ENCODE measurements at places on chromosomes 7 and 10.
A peak's percentile ranks its signal among the peaks of the same experiment; 100 is the strongest.

DNA sequence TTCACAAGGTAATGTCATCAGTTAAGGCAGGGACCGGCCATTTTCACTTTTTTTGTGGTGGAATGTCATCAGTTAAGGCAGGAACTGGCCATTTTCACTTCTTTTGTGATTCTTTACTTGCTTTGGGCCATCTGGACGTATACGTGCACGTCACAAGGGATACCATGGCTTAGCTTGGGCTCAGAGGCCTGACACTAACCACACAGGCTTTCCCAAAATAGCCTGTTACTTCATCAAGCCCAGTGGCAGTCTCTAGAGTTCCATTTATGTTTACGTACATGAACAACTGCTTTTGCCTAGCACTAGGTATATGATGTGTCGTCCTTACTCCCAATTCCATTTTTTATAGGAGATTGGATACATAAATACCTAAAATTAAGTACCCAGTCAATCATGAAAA is 237.9 kb downstream of the C7orf25 start:
- no peak for DNase-seq

- no peak for DNase-seq
These were observed 20.7 kb downstream of the PDGFA start for GRCh38 chr7:498678-499641.

DNA sequence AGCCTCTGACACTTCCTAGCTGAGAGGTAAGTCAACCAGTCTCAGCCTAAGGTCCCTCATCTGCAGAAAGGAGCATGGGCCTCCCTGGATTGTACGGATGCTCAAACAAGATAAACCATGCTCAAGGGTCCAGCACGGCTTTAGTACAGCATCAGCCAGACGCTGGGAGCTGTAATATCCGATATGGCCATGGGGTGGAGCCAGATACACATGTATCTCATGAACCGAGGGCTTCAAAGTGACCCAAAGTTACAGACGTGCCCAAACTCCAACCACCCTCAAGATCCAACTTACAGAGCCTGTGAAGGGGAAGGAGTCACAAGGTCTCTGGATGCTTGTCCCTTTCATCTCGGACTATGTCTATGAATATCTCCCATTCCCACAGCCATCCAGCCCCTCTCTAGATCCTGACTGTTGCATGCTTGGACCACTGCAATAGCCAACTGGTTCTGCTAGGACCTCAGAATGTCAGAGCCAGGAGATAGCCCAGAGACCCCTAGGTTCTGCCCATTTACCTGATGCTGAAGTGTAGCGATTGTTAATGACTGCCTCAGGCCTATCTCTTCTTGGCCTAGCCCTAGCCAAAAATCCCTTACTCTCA is 142.4 kb downstream of the SH3PXD2A start:
- DNase-seq = peak; percentile 87

- no peak for DNase-seq
These were observed 48.0 kb downstream of the GPAM start for GRCh38 chr10:112135604-112136003.

GRCh38 chr10:12513003-12513365 is 163.6 kb downstream of the CAMK1D start:
- no peak for DNase-seq

DNA sequence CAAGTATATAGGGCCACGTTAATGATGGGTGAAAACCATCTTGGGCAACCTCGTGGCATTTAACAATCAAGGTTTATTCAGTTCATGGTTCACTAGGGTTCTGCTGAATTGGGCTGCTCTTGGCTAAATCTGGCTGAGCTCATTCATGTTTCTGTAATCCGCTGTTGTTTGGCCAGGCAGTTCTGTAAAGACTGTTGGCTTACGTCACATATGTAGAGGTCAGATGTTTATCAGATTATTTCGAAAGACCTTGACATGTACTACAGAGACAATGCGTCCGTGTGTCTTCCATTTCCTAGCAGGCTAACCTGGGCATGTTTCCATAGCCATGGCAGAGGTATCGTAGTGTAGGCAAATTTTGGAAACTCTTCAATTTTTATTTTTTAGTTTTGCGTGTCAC is 190.0 kb upstream of the ZWINT start:
- no peak for DNase-seq

- no peak for DNase-seq
These were observed 638 bp upstream of the TRAPPC14 start for GRCh38 chr7:100159099-100159623.

DNA sequence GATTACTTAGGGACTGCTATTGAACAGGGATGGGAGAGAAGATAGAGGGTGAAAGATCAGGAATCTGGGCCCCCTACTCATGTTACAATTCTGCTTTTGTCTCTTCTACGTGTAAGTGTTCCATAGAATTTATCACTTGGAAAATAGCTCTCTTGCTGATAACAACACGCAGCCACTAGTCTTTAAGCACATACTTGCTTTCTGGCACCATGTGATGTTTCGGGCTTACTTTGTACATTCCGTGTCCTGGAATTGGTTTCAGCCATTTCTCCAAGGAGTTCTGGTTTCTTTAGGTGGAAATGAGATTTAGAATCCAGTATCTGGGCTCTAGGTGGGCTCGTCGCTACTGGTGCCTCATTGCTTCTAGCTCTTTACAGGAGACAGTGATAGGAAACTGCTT is 59.7 kb downstream of the TFAM start:
- DNase-seq = no peak

DNA sequence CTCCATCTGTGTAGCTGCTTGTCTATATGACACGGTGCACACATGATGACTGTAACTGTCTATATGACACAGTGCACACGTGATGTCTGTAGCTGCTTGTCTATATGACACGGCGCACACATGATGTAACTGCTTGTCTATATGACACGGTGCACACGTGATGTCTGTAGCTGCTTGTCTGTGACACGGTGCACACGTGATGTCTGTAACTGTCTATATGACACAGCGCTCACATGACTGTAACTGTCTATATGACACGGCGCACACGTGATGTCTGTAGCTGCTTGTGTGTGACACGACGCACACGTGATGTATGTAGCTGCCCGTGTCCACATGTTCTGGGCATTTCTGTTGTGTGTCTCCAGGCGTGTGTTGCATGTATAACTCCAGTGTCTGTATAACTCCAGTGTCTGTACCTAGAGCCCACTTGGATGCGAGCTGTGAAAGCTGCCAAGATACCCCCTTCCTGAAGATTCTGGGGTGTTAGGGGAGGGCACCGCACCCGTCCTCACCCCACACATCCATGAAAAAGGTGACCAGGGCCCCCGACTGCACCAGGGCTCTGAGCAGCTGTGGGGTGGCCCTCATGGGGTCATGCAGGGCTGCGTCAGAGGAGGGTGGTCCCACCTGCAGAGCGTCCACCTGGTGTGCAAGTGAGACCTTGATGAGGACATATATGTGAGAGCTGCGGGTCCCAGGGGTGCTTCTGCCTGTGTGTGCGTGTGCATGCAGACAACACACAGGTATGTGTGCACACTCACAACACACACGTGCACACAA is 137.9 kb downstream of the ELFN1 start:
- DNase-seq = no peak

GRCh38 chr7:51309361-51310130 is 7.1 kb downstream of the COBL start:
- DNase-seq = no peak

- no peak for DNase-seq
These were observed 27.3 kb upstream of the AFAP1L2 start for GRCh38 chr10:114431414-114432135.

GRCh38 chr10:31594347-31594873 is 275.4 kb downstream of the ZEB1 start:
- no peak for DNase-seq

DNA sequence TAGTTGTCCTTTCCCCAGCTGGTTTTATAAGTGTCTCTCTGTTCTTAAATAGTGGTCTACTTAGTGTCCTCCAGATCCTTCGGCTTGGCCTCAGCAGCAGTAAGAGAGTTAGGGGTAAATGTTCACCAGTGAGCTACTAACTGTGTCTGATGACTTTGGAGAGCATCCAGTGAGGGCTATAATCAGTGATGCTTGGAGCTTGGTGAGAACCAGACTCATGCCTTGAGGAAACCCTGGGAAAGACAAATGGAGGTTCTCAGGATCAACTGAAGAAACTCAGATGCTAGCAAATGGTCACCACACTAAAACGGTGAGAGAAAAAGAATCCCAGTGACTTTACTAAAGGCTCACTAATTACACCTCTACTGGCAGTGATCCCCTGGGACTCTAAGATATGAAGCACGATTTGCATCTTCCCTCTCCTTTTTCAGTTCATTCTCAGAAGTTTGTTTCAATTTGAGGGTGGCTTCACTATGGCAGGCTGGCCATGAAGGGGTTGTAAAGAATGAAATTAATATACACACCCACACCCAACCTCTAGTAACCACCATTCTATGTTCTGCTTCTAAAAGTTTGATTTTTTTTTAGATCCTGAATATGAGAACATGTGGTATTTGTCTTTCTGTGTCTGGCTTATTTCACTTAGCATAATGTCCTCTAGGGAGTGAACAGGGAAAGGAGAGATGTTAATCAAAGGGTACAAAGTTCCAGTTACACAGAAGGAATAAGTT is 177.9 kb downstream of the PDE1C start:
- no peak for DNase-seq

DNA sequence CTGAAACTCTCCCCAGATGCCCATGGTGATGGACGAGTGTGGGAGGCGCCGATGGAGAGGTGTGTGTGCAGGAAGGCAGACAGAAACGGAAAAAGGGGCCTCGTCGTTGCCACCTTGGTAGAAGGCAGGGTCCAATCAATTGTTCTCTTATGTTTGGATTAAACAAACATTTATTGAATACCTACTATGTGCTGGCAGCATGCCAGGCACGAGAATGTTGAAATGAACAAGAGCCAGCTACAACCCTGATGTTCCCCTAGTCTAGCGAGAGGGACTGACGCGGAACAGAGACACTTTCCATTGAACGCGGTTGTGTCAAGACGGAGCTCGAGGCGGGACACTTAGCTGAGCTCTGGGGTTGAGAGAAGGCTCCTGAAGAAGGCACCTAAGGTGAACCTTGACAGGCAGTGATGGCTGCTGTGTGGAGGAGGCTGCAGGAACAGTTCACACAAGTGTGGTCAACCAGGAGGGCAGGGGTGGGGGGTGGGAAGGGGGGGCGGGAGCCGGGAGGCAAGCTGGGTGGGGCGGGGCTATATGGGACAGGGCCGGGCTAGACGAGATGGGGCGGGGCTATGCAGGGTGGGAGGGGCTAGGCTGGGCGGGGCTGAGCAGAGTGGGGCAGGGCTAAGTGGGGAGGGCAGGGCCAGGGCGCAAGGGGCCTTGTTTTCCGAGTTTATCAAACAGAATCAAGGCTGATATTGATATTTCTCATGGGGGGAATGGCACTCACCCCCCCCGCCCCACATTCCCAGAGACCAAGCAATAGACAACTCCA is 181.0 kb downstream of the GATA3 start:
- DNase-seq = peak; percentile 40

DNA sequence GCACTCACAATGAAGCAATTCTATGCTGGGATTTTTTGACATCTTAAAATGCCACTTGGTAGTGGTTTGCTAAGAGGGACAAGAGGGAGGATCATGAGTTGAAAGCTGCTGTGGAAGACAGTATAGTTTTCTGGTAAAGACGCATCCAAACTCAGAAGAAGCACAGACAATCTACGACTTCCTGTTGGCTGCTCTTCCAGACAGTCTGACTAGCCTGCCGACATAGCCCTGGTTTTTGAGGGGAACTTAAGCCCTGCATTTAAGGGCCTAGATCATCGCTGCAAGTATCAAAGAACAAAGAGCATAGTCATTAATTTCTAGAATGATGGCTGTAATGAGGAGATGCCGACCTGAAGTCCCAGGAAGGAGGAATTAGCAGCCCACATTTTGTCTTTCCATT is 99.9 kb upstream of the IKZF1 start:
- DNase-seq = no peak

- DNase-seq = peak; percentile 54
These were observed 10.9 kb downstream of the ATG9B start for GRCh38 chr7:151013356-151013732.

DNA sequence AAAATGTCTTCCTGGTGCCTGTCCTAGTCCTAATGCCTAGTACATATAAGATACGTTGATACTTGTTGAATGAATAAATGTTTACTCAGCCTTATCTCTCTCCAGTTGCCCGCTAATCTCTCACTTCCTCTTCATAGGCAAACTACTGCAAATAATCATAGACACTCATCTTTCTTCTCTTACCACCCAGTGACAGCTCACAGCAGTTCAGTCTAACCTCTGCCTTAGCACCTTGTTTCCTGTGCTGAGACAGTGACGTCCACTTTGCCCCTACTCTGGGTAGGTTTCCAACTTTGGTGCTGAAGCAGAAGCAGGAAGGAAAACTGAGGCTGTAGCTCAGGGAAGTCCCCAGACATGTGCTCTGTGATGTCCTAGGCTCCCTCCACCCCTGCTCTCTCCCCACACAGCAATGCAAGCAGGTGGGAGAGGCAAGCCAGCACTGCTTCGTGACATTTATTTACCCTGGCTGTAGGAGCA is 45.5 kb upstream of the RHOBTB1 start:
- no peak for DNase-seq

- DNase-seq = no peak
These were observed 2.0 kb upstream of the PLPP4 start for GRCh38 chr10:120455004-120455403.

GRCh38 chr10:78959924-78960285 is 108.9 kb upstream of the ZMIZ1 start:
- DNase-seq = no peak

DNA sequence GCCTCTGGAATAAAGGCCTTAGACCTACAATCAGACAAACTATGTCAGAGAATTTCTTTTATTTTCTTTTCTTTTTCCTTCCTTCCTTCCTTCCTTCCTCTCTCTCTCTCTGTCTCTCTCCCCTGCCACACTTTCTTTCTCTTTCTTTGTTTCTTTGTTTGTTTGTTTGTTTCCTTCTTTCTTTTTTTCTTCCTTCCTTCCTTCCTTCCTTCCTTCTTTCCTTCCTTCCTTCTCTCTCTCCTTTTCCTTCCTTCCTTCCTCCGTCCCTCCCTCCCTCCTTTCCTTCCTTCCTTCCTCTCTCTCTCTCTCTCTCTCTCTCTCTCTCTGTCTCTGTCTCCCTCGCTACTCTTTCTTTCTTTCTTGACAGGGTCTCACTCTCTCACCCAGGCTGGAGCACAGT is 242.6 kb downstream of the GATA3 start:
- DNase-seq = no peak

GRCh38 chr7:50714857-50715256 is 67.8 kb downstream of the GRB10 start:
- no peak for DNase-seq

- DNase-seq = no peak
These were observed 41.4 kb downstream of the STAM start for GRCh38 chr10:17685233-17685840.

DNA sequence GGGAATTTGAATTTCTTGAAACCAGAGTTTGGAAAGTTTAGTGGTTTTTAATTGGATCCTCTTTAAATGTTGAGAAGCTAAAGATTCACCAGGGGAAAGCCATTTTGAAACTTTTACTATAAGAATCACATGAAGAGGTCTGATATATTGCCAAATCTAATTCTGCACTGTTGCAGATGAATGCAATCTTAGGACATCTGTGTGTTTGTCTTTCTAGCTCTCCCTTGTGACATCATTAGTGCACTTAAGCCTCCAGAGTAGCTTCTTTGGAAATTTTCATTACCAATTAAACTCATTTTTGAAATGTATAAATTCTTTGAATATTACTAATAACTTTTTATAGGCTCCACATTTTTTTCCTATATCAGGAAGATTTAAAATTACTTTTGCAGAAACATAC is 160.2 kb downstream of the BICC1 start:
- DNase-seq = no peak
